Stimulated activated CD8-positive, alpha-beta memory T cell treated with anti-CD3 and anti-CD28 coated beads, Interleukin-15, amount 100 ng/mL, for 24 hours (primary cell): ENCODE measurements at places on chromosomes 6 and 20.

GRCh38 chr6:159633196-159633595, 59.8 kb downstream of the SOD2 start:
- no peak for DNase-seq

DNA sequence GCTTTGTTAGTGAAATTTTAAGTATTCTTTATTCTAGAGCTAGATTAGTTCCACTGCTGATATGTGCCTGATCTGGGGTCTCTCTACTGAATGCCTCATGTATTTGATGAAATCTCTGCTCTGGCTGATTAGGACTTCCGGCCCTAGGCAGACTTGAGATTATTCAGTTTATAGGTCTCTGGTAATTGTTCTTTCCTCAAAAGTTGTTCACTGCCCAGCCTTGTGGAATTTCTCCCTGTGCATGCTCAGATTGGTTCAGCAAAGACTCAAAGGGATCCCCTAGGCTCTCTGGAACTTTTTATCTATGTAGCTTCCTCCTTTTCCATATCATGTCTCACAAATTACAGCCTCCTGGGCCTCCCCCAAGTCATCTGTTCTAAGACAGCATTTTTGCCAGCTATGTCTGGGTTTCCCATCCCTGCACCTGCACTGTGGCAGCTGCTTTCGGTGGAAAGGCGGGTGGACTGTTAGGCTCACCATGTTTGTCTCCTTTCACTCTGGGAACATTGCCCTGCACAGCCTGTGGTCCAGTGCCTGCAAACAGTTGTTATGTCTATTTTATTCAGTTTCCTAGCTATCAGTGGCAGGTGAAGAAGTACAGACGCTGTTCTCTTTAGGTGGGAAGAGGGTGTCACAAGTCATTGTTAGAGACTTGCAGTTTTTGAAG, 73.7 kb downstream of the RPP40 start:
- no peak for DNase-seq

DNA sequence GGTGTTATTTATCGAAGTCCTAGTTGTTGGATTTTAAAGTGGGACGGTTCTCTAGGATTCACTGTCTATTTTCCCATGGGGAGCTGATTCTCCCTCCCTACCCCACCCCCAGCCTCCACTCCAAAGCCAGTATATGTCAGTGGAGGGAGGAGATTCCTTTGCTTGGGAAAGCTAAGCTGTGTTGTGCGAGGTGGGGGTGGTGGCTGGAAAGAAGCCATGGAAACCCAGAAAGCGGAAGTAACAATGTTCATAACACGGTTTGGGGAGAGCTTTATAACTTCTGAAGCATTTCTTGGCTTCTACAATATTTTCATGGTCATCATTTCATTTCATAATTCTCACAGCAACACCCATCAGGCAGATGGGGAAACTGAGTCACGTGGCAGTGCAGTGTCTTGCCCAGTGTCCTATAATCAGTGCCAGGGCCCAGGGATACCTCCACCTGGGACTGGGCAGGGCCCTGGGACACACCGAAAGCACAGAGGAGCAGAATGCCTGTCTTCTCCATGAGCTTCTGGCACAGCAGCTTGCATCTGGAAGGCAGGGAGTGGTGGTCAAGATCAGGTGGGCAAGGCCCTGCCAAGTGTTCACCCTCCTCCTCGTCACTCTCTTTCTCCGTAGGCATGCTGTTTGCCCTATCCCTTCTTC, 4.5 kb downstream of the SUN5 start:
- DNase-seq, result no peak

GRCh38 chr6:20574355-20574754, 40.1 kb downstream of the CDKAL1 start:
- no peak for DNase-seq

GRCh38 chr20:47143657-47144056, 212.8 kb downstream of the ZMYND8 start:
- no peak for DNase-seq

DNA sequence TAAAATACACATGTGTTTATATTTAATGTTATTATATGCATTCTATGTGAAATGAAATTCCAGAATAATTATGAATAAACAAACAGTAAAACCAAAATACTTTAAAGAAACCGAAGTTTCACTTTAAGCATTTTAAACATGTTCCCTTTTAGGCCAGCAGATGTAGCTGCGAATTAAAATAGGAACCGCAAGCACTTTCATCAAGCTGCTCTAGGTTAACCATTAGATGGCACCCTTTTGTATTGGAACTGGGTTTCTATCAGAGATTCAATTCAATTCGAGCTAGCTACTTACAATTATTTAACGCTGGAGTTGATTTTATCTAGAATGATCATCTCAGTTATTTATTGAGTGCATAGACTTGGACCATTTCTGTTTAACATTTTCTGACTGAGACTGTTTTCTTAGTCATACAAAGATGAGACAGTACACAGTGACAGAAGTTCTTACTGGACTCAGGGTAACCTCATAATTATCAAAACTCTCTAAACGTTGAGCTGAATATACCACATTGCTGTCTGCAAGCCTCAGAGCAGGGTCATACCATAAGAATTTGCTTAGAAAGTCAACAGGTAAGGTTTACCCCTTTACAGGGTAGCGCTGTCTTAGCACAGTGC, 8.5 kb downstream of the TMEM242 start:
- DNase-seq, result no peak

- DNase-seq, result no peak
These were observed 209.1 kb downstream of the ERMARD start for GRCh38 chr6:169960521-169960885.

- no peak for DNase-seq
These were observed 23.1 kb downstream of the FIG4 start for GRCh38 chr6:109714166-109714565.
